ENCODE measurements at places on chromosomes 11 and 22. TPM values are rescaled to one million over a fixed set of nuclear protein-coding genes. Genes with fewer than 3 reads are reported as not detected.

- no peak for DNase-seq
These were observed 648.5 kb upstream of the KIRREL3 start for GRCh38 chr11:127649071-127649470.

DNA sequence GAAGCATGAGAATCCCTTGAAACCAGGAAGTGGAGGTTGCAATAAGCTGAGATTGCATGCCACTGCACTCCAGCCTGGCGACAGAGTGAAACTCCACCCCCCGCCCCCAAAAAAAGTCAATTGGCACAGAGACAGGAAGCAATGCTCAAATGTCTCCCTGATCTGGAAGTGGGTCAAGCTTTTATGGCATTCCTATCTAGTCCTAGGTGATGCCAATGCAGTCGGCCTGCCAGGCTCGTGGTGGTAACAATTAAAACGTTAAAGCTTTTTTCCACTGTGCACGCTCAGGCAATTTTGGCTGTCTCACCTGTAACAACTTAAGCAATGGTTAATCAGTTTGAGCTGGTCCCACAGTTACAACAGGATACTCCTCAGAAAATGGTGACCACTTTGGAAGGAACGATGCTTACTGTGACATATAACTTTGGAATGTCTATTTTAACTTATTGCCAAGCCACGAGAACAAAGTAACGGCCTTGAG lies 18.9 kb upstream of the PISD start:
- no peak for DNase-seq

DNA sequence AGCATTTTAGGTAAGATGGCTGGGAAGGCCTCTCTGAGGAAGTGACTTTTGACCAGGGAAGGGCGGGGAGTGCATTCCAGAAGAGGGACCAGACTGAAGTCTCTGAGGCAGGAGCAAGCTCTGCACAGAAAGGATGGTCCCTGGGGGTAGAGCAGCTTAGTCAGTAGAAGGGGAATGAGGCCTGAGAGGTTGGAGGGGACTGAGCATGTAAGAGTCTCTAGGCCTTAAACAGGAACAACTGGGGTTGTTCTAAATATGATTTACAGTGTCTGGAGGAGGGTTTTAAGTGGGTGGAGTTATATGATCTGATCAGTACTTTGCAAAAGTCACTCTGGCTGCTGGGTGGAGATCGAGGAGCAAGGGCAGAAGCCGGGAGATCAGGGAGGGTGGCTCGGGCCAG lies 31.7 kb upstream of the TEF start:
- DNase-seq, result no peak

Gene MS4A3
- not detected for total RNA-seq

Gene RNF26
- 14.1 TPM for total RNA-seq

Gene MRGPRE
- total RNA-seq, result not detected

Gene MFNG
- total RNA-seq, result 17.4 TPM

Gene NRIP3
- total RNA-seq, result 1.8 TPM
